CD4-positive, alpha-beta memory T cell (primary cell): ENCODE measurements at places on chromosomes 1 and 21. TPM values are rescaled to one million over a fixed set of nuclear protein-coding genes. Genes with fewer than 3 reads are reported as not detected.

GRCh38 chr1:179599623-179600249 is 8.1 kb downstream of the TDRD5 start:
- no peaks in the 10 kb centered on the region for H3K36me3 ChIP-seq
- no peaks in the 10 kb centered on the region for H3K27me3 ChIP-seq
- H3K4me1 ChIP-seq = no peaks in the 10 kb centered on the region

DNA sequence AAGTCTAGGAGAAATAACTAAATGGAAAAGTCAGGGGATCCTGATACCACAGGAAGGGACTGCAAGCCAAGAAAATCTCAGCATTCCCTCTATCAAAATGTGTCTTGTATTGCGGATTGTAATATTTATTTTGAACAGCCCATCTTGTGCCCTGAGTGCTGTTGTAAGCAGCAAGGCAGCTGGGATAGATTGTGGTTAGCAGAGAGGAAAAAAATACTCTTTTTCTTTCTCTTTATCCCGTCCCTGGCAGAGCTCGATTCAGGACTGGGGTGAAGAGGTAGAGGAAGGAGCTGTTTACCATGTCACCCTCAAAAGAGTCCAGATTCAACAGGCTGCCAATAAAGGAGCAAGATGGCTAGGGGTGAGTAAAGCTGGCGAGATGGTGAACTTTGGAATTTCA is 1.2 kb downstream of the RGL1 start:
- no peak overlapping the region for H3K4me3 ChIP-seq
- H3K27me3 ChIP-seq = no peaks in the 10 kb centered on the region
- no peak overlapping the region for H3K27ac ChIP-seq
- no peak for DNase-seq

DNA sequence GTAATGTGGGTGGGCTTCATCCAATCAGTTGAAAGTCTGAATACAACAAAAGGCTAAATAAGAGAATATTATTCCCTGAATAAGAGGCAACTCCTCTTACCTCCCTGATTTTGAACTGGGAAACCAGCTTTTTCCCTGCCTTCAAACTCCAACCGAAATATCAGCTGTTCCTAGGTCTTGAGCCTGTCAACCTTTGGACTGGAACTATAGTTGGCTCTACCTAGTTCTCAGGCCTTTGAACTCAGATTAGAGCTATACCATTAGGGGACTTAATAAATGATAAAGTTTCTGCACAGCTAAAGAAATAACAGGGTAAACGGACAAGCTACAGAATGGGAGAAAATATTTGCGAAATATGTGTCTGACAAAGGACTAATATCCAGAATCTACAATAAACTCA is 43.8 kb upstream of the BEND5 start:
- no peak overlapping the region for H3K4me3 ChIP-seq
- no peaks in the 10 kb centered on the region for H3K27me3 ChIP-seq
- H3K27ac ChIP-seq = no peak overlapping the region
- H3K4me1 ChIP-seq = no peaks in the 10 kb centered on the region
- DNase-seq = no peak
- no peaks in the 10 kb centered on the region for H3K36me3 ChIP-seq

Gene OR2L5
- 0.25 TPM for total RNA-seq

DNA sequence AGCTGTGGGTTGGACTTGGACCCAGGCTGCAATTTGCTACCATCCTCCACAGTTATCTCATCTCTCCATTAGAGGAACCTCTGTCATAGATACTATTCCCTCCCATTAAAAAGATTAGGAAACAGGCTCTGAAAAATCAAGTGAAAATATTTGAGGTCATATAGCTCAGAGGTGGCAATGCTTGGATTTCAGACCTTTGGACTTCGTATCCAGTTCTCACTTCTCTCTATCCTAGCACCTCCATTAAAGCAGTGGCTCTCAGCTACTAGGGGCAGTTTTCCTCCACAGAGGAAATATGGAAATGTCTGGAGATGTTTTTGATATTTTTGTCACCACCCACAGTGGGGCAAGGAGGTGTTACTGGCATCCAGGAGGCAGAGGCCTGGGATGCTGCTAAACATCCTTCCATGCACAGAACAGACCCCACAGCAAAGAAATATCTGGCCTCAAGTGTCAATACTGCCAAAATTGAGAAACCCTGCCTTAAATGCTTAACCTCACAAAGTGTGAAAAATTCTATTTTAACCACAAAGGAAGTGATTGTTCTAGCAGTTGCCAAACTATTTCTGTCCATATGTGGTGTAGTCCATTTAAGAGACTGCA is 54.1 kb downstream of the C8A start:
- no peak for DNase-seq
- H3K27me3 ChIP-seq = no peaks in the 10 kb centered on the region
- H3K36me3 ChIP-seq = no peaks in the 10 kb centered on the region
- H3K4me1 ChIP-seq = no peaks in the 10 kb centered on the region

Gene UBE2U
- not detected for total RNA-seq

DNA sequence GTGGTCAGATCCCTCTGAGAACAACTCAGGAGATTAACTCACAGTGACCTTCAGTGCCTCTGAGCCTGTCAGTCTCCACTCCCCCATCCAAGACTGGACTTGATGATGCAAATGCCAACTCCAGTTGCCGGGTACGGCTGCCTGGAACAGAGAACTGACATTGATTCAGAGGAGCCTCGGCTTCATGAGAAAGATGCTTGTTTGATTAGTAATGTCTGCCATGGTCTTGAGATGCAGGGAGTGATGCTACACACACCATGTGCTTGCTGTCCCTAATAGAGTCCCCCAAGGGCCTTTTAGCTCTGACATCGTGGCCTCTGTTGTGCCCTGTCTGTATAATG is 51.8 kb upstream of the LRP8 start:
- H3K4me3 ChIP-seq = no peak overlapping the region
- no peaks in the 10 kb centered on the region for H3K36me3 ChIP-seq
- no peak for DNase-seq
- H3K27ac ChIP-seq = no peak overlapping the region

Gene SHCBP1L
- total RNA-seq = not detected

DNA sequence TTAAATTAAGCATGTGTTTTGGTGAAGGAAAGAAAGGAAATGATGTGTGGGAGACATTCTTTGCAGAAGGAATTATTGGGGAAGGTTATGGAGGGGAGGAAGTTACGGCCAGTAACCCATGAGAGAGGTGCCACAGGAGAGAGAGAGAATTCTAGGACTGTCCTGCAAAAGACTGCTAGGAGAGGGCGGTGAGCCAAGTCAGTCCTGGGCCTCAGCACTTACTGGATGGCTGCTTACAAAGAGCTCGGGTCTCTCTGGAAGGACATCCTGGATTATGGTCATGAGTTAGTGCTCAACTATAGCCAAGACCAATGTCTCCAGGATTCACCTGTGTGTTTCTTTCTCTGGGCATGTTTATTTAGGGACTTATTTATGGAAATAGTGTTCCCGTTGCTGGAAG is 74.4 kb upstream of the HSD17B7 start:
- no peaks in the 10 kb centered on the region for H3K36me3 ChIP-seq
- no peak overlapping the region for H3K4me3 ChIP-seq
- no peaks in the 10 kb centered on the region for H3K27me3 ChIP-seq
- H3K27ac ChIP-seq = no peak overlapping the region

GRCh38 chr1:53195246-53196016 is 1.2 kb upstream of the CPT2 start:
- no peak overlapping the region for H3K4me3 ChIP-seq
- H3K36me3 ChIP-seq = no peaks in the 10 kb centered on the region
- peaks cover 26% of the 10 kb centered on the region for H3K4me1 ChIP-seq
- no peak for DNase-seq

- peaks cover 10% of the 10 kb centered on the region for H3K4me1 ChIP-seq
- DNase-seq = no peak
- H3K27ac ChIP-seq = no peak overlapping the region
- H3K4me3 ChIP-seq = no peak overlapping the region
- peaks cover 14% of the 10 kb centered on the region for H3K27me3 ChIP-seq
These were observed 3.6 kb upstream of the PRRX1 start for GRCh38 chr1:170660281-170660713.

DNA sequence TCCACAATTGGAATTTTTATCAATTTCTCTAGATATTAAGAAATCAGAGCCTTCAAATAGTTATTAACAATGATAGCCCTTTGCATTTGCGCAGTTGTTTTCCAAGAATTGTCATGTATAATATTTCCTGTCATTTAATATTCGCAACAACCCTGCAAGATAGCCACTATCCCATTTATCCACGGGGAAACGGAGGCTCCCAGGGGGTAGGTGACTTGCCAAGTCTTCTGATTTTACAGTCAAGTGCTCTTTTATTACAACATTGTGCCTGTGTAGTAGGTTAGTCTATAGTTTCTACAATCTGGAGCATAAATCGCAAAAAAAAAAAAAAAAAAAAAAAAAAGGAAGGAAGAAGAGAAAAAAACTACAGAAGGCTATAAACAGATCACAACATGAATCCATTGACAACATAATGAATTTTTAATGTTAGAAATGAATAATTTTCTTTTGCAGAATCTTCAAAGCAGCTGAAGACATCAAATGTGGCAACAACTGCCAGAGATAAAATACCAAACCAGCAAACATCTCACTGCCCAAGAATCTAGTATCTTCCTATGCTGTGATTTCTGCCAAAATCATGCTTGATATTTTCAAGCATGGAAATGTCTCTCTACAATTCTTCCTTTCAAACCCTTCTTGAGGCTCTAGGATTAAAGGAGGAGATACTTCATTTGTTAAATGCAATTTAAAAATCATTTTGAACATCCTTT is 125.5 kb downstream of the PTPN14 start:
- no peaks in the 10 kb centered on the region for H3K27me3 ChIP-seq
- H3K27ac ChIP-seq = no peak overlapping the region
- no peak overlapping the region for H3K4me3 ChIP-seq
- peaks cover 21% of the 10 kb centered on the region for H3K4me1 ChIP-seq

GRCh38 chr21:32991361-32991760 is 34.4 kb upstream of the OLIG2 start:
- H3K4me1 ChIP-seq = no peaks in the 10 kb centered on the region
- H3K36me3 ChIP-seq = no peaks in the 10 kb centered on the region
- no peak overlapping the region for H3K27ac ChIP-seq
- H3K27me3 ChIP-seq = no peaks in the 10 kb centered on the region
- no peak overlapping the region for H3K4me3 ChIP-seq
- no peak for DNase-seq

- H3K27me3 ChIP-seq = no peaks in the 10 kb centered on the region
- no peaks in the 10 kb centered on the region for H3K36me3 ChIP-seq
- no peak overlapping the region for H3K27ac ChIP-seq
- no peak for DNase-seq
These were observed 12.7 kb downstream of the SIPA1L2 start for GRCh38 chr1:232617237-232617636.

- no peaks in the 10 kb centered on the region for H3K27me3 ChIP-seq
- no peaks in the 10 kb centered on the region for H3K36me3 ChIP-seq
- DNase-seq = no peak
These were observed 120.3 kb downstream of the C1orf21 start for GRCh38 chr1:184507165-184507564.

Gene PRAMEF26
- not detected for total RNA-seq

GRCh38 chr1:91556556-91556955 is 55.9 kb downstream of the CDC7 start:
- no peaks in the 10 kb centered on the region for H3K36me3 ChIP-seq
- peak overlapping the region; percentile 75 for H3K27ac ChIP-seq
- no peak for DNase-seq
- no peak overlapping the region for H3K4me3 ChIP-seq

DNA sequence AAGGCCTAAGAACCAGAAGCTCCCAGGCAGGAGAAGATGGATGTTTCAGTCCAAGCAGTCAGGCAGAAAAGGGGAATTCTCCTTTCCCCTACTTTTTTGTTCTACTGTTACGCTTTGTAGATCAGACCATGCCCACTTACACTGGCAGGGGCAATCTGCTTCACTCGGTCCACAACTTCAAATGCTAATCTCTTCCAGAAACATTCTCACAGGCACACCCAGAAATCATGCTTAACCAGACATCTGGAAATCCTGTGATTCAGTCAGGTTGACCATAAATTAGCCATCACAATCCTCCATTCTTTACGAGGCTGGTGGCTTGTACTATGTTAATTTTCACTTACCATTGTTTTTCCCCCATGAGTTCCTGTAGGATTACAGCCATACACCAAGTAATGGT is 23.8 kb upstream of the IL10 start:
- peaks cover 50% of the 10 kb centered on the region for H3K4me1 ChIP-seq
- no peaks in the 10 kb centered on the region for H3K27me3 ChIP-seq
- no peaks in the 10 kb centered on the region for H3K36me3 ChIP-seq
- H3K27ac ChIP-seq = no peak overlapping the region
- H3K4me3 ChIP-seq = no peak overlapping the region
- DNase-seq = no peak

DNA sequence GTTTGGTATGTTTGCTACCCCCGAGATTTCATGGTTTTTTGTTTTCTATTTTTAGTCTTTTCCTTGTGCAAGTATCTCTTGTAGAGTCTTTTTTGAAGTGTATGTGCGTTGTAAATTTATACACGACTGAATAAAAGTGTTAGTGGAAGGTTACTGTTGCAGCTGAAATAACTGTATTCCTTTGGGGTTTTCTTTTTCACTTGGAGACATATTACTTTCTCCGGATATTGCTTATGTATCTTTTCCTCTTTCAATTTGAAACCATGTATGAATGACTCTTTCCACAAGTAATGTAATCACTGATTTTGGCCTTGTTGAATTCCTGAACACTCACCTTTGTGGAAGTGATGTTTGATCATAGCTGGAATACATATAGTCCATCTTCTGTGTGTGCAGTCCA is 956 bp downstream of the URB2 start:
- H3K27ac ChIP-seq = peak overlapping the region; percentile 63
- H3K27me3 ChIP-seq = no peaks in the 10 kb centered on the region
- no peak for DNase-seq
- H3K4me3 ChIP-seq = peak overlapping the region; percentile 77

DNA sequence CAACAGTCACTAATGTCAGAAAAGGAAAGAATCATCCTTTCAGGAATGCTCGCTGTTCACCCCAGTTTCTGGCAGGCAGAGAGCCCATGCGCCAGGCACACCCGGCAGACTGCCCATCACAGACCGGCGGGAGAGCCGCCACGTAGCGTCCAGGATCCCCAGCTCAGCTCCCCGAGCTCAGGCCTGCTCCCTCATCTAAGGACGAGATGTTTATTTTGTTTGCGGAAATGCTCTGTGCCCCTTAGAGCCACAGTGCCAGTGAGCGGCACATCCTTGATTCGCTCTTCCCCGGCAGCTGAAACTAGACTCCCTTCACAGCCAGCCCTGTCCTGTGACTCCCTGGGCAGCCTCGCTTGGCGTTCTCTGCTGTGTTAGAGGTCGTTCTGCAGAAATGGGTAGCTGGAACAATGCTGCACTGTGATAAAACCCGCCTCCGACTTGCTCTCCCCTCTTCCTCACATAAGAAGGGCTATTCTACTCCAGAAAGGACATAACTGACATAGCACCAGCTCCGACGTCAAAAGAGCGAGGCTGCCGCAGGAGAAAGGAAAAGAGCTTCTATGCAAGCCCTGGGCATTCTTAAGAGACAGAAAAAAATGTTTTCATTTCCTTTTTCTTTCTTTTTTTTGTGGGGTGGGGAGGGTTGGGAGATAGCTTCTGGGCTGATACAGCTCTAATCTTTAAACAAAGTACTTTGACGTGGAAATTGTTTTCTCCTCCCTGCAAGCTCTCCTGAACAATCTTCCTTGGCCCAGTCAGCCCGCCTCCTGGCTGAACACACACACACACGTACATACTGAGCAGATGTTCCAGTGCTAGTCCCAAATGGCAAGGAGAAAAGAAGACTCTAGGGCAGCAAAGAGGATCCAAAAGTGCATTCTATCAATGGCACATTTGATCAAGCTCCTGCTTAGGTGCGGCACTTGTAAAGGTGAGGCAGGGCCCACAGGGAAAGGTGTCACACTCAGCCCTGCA is 37.2 kb downstream of the MRAP start:
- no peaks in the 10 kb centered on the region for H3K4me1 ChIP-seq
- H3K27ac ChIP-seq = no peak overlapping the region
- DNase-seq = no peak
